Activated T-cell treated with anti-CD3 and anti-CD28 coated beads for 1 hour (primary cell): ENCODE measurements at places on chromosomes 16 and 17.
A peak's percentile ranks its signal among the peaks of the same experiment; 100 is the strongest.

DNA sequence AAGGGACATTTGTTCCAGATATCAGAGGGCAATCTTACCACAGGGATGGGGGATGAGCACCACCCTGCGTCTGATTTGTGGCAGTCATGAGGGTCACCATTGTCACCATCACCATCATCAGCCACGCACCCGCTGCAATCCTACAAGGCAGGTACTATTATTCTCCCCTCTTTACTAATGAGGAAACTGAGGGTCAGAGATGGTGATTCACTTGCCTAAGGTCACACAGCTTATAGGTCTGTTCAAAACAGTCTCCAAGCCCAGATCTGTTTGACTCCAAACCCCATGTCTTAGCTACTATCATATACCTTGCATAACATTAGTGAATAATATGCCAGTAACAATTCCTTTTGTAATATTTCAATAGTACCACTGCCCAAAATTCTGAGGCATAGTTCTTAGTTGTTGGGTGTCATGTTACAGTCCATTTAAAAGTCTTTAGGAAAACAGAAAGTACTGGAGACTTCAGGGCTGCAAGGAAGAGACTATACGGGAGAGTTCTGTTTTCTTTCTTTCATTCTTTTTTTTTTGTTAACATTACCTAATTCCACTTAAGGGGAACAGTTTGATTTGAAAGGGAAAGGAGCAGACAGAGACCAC is 166.4 kb downstream of the C16orf95 start:
- DNase-seq = no peak

- no peak for DNase-seq
These were observed 89.9 kb upstream of the EEF2KMT start for GRCh38 chr16:5187402-5187952.

DNA sequence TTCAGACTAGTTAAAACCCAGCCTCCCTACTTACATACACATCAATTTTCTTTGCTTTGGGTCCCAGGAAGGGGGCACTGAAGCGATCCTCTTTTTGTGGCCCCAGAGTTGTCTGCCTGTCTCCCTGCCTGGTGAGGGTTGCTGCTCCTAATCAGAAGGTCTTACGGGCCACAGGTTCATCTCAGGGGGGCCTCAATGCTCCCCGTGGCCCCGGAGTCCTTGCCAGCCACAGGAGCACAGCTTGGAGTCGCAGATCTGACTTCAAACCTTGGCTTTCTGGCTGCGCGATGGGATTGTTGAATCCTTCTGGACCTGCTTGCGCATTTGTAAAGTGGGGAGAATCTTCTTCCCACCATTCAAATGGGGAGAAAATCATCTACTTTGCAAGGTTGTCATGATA is 44.8 kb upstream of the MYH10 start:
- DNase-seq = no peak

DNA sequence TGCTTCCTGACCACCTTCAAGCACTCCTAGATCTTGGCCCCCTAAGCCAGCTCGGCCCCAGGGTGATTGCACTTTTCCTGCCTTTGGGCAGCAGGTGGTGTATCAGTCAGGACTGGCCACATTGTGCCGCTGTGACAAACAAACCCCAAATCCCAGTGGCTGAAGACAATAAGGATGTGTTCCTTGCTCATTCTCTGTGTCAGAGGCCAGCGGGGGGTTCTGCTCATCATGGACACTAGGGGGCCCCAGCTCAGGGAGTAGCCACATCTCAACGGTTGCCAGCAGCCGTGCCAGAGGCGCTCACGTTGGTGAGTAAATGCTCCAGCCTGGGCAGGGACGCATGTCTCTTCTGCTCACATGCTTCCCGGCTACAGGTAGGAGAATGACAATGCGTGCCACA is 60.4 kb downstream of the ZDHHC7 start:
- DNase-seq = peak; percentile 7

DNA sequence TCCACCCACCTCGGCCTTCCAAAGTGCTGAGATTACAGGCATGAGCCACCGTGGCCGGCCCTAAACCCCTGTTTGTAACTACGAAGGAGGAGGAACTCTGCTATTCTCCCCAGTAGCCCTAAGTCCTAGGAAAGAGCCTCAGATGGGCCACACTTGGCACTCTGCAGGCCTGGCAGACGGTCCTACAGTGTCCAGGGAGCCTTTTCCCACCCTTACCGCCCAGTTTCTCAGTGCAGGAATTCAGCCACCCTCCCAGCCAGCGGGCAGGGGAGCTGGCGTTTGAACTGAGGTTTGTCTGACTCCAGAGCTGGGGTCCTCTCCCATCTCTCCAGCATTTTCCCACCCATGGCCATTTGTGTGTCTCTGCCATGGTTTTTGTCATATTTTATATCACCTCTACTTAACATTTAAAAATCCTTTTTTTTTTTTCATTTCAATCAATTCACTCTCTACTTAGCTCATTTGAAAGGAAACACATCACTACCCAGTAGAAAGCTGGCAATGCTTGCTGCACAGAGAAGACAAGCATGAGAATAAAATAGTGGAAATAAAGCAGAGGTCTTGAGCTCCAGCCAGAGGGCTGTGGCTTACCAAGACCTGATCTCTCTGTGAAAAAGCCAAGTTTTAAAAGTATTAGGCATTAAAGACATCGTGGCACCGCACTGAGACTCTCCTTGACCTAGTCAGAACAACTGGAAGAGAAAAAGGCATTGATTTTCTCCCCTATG is 34.9 kb downstream of the BCO1 start:
- no peak for DNase-seq

DNA sequence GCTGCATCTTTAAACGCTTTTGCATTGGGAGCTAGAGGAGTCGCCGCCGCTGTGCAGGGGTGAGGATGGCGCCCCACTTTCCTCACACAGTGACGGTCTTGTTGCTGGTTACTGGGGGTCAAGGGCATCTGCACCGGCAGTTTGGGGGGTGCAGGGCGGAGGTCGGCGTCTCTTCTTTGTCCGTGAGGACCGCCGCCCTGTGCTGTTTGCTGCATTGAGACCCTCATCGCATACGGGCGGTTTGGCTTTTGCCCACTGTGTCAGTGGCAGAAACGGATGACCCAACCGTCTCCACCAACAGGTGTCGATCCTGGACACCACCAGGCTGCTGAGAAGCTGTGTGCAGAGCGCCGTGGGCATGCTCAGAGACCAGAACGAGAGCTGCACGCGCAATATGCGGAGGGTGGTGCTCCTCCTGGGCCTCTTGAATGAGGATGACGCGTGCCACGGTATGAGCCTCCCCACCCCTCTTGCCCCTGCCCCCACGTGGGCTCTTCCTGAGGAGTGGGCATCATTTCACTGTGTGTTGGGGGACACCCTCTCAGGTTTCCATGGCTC is 61.2 kb upstream of the ENDOV start:
- DNase-seq = no peak

DNA sequence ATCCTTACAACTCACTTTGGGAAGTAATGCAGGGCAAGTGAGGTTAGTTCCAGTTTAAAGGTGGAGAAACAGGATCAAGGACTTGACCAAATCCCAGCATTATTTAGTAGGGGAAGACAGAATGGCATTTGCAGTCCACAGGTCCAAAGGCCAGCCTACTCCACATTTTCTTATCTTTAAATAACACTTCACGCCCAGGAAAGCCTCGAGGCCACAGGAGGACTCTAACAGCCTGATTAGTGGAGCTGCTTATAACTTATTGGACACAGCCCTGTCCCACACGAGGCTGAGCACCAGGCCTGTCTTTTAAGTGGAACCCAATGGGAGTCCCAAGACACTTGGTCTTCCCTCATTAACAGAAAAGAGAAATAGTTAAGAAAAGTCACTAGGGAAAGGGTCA is 12.1 kb upstream of the HYDIN start:
- DNase-seq = no peak

DNA sequence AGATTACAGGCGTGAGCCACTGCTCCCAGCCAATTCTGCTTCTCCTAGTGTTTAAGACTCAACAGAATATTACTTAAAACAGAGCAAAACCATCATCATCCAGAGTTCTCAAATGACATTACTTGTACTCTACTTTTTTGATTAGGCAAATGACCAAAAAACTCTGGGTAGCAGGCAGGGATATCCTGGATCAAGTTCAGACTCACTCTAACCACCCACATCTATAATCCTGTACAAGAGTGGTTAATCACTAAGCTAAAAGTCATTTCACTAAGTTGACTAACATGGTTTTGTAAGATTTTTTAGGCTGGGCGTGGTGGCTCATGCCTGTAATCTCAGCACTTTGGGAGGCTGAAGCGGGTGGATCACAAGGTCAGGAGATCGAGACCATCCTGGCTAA is 6.8 kb downstream of the NAE1 start:
- no peak for DNase-seq

DNA sequence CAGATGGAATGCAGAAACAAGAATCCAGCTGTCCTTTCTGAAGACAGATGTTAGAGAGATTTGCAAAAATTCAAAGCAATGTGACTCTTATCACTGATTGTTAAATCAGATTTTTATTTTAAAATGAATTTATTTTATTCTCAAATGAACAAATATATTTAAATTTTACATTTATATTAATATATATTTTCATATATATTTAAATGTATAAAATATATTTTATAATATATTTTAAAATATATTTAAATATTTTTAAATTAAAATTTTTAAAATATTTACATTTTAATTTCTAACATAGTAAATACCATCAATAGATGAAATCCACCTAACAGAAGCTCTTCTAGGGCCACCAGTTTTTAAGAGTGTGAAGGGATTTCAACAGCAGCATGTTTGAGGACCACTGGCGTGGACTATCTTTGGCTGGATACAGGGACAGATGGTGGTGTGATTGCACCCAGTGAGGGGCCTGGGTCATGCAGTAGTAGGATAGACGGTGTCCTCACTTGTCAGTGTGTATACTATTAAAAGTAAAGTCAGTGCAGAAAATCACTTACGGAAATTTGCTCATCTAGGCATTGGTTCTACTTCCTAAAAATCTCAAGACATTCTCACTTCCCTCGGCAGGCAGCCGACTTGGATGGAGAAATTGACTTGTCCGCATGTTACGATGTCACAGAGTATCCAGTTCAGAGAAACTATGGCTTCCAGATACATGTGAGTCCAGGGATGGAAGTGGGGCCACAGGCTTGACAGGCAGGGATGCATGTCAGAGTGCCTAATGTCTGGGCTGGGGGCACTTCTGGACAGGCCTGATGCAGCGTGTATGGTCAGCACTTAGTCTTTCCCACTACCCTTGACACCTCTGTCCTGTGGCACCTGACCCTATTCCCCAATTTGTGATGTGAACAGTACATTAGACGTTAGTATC is 56.3 kb downstream of the PLD6 start:
- no peak for DNase-seq

- no peak for DNase-seq
These were observed 6.1 kb downstream of the THUMPD1 start for GRCh38 chr16:20735490-20735889.

DNA sequence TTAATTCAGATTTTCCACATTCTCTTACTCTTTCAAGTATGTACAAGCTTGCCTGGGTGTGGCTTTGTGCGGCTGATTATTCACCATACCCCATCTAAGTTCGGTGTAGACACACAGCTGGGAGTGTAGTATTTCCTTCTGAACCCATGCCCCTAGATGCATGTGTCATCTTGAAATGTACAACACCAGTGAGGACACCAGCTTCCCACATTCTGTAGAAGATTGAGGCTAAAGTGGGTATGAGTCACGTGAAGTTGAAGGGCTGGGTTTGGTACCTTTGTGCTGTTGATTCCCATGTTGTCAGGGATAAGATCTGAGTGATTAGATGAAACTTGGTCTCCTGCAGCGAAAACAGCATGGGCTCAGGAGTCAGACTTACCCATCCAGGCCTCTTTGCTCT is 14.6 kb upstream of the DHX8 start:
- no peak for DNase-seq

GRCh38 chr17:32849879-32850278 is 27.0 kb downstream of the MYO1D start:
- no peak for DNase-seq

GRCh38 chr17:69268543-69269014 is 40.0 kb upstream of the ABCA10 start:
- DNase-seq = no peak

- DNase-seq = no peak
These were observed 15.1 kb upstream of the CIBAR2 start for GRCh38 chr16:85127379-85127723.

DNA sequence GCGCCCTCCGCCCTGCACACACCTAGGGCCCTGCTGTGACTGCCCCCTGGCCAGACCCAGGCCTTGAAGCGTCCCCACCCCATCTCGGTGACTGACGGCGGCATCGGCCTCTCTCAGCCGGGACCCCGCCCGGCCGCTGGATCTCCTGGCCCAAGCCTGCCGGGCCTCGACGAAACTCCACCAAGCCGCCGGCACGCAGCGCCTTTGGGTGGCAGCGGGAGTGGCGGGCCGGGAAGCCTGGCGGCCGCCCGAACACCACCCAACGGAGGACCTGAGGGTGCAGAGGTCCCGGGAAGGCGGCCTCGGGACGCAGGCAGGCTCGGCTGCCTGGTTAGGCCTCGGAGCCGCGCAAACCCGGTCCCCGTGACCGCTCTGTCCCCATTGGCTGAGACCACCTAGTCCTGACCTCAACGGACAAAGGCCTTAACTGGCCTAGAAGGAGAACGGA is 12.0 kb upstream of the TMEM97 start:
- no peak for DNase-seq

DNA sequence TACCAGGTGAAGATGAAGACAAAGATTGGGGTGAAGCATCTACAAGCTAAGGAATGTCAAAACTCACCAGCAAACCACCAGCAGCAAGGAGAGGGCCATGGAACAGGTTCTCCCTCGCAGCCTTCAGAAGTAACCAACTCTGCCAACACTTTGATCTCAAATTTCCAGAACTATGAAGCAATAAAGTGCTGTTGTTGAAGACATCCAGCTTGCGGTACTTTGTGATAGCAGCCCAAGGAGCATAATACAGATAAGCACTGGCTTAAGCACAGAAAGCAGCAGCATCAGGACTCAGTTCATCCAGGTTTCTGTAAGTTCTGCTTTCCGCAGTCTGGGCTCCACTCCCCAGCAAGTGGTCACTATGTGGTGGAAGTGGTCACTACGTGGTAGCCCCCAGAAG is 16.0 kb upstream of the CDRT4 start:
- no peak for DNase-seq

DNA sequence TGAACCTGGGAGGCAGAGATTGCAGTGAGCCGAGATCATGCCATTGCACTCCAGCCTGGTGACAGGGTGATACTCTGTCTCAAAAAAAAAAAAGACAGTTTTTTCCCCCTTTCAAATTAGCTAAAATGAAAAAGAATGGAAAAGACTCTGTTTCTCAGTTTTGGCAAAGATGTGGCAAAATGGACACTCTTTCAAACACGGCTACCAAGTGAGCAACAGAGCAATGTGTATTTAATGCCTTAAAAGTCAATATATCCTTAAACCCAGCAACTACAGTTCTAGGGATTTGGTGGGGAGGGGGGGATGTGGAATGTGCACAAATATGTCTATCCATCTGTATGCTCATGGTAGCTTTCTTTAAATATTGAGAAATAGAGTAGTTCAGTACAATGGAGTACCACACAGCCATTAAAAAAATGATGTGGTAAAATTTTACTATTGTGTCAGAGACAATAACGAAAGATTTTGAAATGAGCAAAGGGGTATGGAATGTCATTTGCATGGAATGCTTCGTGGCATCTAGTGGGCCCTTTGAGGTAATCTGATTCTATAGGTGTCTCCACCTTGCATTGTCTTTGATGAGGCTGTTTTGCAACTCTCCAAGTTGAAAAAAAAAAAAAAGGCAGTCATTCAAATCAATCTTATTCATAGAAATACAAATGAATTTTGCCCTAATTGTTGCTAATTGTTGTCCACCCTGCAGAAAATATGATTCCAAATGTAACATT is 108.1 kb downstream of the AXIN2 start:
- no peak for DNase-seq
